ENCODE measurements at places on chromosomes 13 and 19. TPM values are rescaled to one million over a fixed set of nuclear protein-coding genes. Genes with fewer than 3 reads are reported as not detected.

- DNase-seq: no peak
Observed at GRCh38 chr13:51928231-51928630, 66.5 kb downstream of the CCDC70 start.

GRCh38 chr13:37175996-37176395 lies 70.5 kb upstream of the CSNK1A1L start:
- DNase-seq: no peak

- DNase-seq: no peak
Observed at GRCh38 chr13:48564056-48564455, 31.2 kb upstream of the RCBTB2 start.

DNA sequence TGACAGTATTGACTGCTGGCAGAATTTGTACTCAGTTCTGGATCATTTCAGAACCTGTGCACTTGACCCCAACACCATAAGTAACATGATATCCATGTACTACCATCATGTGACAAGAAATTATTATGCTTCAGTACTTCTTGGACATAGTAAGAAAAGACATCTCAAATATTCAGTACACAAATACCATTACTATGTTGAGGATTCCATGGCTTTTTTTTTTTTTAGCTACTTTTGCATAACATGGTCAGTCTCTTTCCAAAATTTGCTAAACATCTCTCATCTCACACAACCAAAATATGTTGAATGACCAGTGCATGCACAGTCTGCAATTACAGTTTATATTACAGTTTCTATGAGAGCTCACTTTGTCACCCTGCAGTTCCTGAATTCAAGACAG lies 85.3 kb downstream of the FLT1 start:
- no peak for DNase-seq

DNA sequence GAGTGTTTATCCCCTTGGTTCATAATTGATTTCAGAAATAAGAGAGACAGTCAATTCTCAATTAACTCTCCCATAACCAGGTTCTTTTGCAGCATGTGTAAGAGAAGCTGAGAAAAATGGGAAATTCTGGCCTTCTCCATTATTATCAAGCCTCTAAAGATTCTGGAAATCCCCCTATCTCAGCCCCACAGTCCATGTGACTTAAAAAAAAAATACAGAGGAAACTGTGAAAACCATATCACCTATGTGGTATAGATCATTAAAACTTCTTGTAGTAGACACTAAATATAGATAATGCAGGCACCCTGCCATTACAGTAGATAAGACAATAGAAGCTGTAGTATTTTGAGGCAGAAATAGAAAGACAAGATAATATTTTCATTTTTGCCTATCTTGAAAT lies 34.3 kb upstream of the SOHLH2 start:
- no peak for DNase-seq

Gene CTXN1
- total RNA-seq: 5.9 TPM

Gene SLITRK6
- total RNA-seq: 0.38 TPM

Gene NOTCH3
- total RNA-seq: 165 TPM

Gene IRF2BP1
- 14.3 TPM for total RNA-seq

Gene FRY
- 97.1 TPM for total RNA-seq

Gene SLC17A7
- total RNA-seq: 2.8 TPM

Gene FUT3
- total RNA-seq: not detected

Gene ZNF490
- 6.3 TPM for total RNA-seq

All from posterior vena cava (tissue), 2 donors.